ENCODE measurements at places on chromosomes 11 and 22.
A peak's percentile ranks its signal among the peaks of the same experiment; 100 is the strongest.

DNA sequence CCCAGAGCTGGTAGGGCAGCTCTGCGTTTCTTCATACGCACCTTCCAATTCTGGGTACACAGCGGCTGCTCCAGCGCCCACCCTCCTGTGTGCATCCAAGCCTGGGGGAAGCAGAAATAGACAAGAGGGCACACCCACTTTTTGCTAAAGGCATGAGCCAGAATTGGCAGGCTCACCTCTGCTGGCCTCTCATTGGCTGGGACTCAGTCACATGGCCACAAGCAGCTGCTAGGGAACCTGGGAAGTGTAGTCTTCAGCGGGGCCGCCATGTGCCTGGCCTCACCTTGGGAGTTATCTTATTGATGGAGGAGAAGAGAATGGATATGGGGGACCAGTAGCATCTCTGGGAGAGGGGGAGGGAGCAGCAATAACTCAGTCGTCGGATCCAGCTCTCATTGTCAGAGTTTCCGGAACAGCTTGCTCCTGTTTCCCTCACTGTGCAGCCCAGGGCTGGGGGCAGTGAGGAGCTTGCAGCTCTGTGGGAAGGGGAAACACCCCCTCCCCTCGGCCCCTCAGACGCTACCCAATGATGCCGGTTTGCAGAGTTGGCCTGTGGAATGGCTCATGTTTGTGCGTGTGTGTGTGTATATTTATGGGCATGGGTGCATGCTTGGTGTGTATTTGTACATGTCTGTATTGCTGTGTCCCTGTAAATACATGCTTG, 11.8 kb upstream of the MIEF1 start:
- peak; percentile 45 for DNase-seq

DNA sequence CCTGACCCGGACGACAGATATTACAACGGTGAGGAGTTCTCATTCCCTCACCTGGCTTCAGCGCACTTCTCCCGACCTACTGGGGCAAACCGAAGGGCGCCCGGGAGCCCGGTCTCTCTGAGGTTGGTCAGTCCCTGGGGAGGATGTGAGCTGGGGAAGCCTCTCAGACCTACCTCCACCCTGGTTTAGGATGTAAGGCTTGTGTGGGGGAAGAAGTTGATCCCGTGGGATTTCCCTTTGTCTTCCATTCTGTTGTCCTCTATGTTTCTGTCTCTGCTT, 12.3 kb downstream of the ROBO3 start:
- no peak for DNase-seq

DNA sequence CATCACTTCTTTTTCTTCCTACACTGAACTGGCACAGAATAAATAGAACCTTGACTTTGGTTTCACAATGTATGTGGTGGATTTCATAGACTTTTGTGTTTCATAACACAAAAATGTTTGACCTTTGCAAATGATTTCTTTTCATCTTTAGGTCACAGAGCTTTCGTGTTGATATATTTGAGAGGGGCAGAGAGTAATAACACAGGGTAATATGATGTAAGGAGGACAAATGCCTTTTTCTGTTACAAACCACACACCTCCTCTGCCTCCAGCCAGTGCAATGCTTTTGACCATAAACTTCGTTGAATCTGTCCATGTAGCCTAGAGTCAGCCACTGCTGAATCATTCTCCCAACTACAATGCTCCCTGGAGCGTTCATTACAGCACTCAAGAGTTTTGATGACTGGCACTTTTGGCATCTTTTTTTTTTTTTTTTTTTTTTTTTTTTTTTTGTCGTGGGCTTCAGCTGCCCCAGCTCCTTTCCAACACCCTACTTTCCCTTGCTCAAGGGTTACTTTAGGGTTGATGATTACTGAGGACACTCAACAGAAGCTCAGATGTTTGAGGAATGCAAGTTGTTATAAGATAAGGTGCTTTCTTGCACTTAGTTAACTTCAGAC, 11.4 kb upstream of the CAT start:
- DNase-seq = no peak

DNA sequence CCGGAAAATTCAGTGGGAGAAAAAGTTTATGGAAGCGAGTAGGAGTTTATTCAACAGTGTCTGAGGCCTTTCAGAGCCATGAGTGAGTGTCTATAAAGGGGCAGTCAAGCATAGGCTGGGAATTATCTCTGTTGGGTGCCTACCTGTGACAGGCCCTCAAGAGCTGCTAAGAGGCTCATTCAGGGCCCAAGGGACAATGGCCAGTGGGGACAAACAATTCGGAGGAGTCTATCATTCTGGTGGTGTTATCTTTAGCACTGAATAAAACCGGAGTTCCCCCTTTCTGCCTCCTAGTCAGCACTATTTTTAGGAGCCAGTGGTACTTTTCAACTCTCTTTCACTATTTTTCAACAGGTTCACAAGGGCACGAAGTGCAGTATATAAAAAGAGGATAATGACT, 89.5 kb upstream of the HTATIP2 start:
- DNase-seq = no peak

GRCh38 chr22:38086942-38087341, 3.0 kb upstream of the SLC16A8 start:
- DNase-seq = no peak

DNA sequence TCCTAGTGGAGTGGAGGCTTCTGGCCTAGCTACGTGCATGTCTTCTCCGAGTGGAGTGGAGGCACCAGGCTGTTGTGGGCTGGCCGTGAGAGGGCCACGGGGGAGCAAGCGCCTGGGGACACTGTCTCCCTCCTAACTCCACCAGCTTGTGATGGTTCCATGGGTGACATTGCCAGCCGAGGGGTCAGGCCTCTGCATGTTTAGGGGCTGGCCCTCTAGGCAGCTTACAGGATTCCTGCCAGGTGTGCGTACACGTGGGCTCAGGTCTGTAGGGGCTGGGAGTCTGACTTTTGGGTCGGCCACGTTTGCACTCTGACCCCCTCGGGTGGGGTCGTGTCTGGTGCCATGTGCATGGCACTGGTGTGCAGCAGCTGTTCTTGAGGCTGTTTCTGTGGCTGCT, 31.6 kb downstream of the TBC1D22A start:
- no peak for DNase-seq

GRCh38 chr22:20583471-20583922, 76.1 kb downstream of the MED15 start:
- no peak for DNase-seq

GRCh38 chr11:77503006-77503405, 29.1 kb upstream of the PAK1 start:
- no peak for DNase-seq

- no peak for DNase-seq
These were observed 8.6 kb downstream of the OMP start for GRCh38 chr11:77111277-77111676.

GRCh38 chr11:19243613-19244012, 2.9 kb upstream of the E2F8 start:
- DNase-seq = no peak

DNA sequence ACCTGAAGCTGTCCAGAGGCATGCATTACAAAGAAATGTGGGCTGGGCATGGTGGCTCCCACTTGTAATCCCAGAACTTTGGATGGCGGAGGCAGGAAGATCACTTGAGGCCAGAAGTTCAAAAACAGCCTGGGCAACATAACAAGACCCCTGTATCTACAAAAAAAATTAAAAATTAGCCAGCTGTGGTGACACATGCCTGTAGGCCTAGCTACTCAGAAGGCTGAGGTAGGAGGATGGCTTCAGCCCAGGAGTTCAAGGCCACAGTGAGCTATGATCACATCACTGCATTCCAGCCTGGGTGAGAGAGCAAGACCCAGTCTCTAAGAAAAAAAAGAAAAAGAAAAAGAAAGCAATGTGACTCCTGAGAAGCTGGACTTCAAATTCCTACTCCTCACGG, 138.5 kb upstream of the HSD17B12 start:
- no peak for DNase-seq
